MCF 10A (cell line): ENCODE measurements at places on chromosomes 3 and 15. TPM values are rescaled to one million over a fixed set of nuclear protein-coding genes. Genes with fewer than 3 reads are reported as not detected.

PPP4R2 gene
- 86.3 and 105 TPM in 2 replicates for total RNA-seq

- no peak for DNase-seq
- H3K4me3 ChIP-seq, result no peak overlapping the region
- H3K27ac ChIP-seq, result no peak overlapping the region
- H3K27me3 ChIP-seq, result no peaks in the 10 kb centered on the region
Observed at GRCh38 chr3:21067031-21067813, 683.8 kb downstream of the ZNF385D start.

MUC13 gene
- total RNA-seq, result not detected in 2 replicates

UBE2E2 gene
- total RNA-seq, result 64.3 and 69.4 TPM in 2 replicates

DNA sequence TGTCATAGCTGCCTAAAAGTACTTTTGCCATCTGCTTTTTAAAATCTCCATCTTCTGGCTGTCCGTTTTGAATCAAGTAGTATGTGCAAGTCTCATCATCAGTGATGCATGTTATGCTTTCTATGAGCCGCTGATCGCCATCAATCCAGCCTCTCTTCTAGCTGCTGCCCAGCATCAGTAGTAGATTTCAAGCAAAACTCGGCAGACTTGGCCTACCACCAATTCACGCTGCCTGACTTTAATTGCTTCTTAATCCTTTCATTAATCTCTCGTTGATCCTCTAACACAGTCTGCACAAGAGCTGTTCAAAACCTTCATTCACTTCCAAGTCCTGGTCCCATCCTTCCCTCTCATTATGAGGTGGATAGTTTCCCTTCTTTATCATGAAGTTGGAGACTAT, 104.9 kb downstream of the NSUN3 start:
- H3K27me3 ChIP-seq, result no peaks in the 10 kb centered on the region
- no peak overlapping the region for H3K4me3 ChIP-seq
- no peak for DNase-seq
- no peak overlapping the region for H3K27ac ChIP-seq

FETUB gene
- 0.47 TPM in 1 of 2 replicates, not detected in the other for total RNA-seq

DNA sequence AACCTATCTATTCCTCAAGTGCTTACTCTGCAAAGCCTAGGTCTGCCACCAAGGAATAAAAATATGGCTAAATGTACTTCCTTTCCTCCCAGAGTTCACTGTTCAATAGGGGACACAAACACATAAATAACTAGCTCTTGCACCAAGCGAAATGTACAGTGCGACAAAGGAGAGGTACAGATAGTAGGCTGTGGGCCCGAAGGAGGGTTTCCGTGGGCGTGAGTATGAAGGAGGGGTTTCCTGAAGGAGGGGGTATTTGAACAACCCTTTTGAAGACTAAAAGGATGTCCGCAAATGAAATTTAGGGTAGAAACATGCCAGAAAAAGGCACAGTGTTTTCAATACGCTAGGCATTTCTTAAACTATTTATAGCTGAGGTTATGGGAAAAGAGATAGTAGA, 207.9 kb downstream of the LPP start:
- H3K36me3 ChIP-seq, result no peaks in the 10 kb centered on the region
- H3K27me3 ChIP-seq, result no peaks in the 10 kb centered on the region
- DNase-seq, result no peak
- H3K27ac ChIP-seq, result no peak overlapping the region
- peaks cover 6% of the 10 kb centered on the region for H3K4me1 ChIP-seq
- no peak overlapping the region for H3K4me3 ChIP-seq

GRCh38 chr3:144590854-144591253, 619.2 kb downstream of the DIPK2A start:
- peak; percentile 36 for DNase-seq
- no peaks in the 10 kb centered on the region for H3K27me3 ChIP-seq
- H3K27ac ChIP-seq, result no peak overlapping the region
- peaks cover 6% of the 10 kb centered on the region for H3K36me3 ChIP-seq
- H3K4me1 ChIP-seq, result peaks cover 8% of the 10 kb centered on the region

DNA sequence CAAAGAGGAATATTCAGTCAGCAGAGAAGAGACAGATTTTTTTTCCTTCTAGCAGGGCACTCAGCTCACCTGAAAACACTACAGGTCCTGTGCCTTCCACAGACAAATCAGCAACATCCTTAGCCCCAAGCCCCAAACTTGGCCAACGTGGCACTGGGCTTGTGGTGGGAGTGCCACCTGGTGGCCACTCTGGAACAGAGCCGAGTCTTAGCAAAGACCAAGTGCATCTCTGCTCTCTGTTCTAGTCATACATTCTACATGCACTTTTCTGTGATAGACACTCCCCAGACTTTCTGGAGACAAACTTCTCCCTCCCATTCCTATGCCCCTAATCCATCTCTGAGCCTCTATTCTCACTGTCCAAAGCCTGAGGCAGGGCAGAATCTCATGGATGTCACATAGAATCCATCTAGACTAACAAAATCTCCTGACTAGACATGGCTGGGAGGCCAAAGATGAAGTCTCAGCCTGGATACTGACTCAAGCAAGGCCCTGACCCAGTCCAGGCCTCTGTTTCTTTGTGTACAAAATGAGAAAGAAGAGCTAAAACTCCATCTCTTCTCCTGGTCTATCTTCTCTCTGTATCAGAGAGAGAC, 5.1 kb upstream of the SEMA7A start:
- H3K4me1 ChIP-seq, result no peaks in the 10 kb centered on the region
- peak; percentile 77 for DNase-seq

DNA sequence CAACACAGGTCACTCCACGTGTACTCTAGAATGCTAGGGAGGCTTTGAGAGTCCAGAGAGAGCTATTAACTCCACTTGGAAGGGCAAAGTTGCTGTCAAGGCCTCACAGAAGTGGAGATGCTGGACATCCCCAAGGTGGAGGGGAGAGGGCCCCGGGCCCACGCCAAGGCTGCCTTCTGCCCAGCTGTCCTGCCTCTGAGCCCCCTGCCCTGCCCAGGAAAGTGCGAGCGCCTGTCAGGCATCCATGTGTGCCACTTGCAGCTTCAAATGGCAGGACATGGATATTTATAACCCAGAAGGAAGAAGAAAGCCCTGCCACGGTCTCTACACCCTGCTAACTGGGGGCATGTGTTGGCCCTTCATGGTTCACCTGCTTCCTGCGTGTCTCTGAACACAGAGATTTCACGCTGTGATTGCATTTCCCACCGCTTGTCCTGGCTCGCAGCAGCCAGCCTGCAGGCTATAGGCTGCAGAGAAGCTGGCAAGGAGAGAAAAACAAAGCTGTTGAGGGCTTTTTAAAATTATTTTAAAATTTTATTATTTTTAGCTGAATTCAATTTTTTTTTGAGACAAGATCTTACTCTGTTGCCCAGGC, 17.0 kb downstream of the ANKDD1A start:
- no peak overlapping the region for H3K27ac ChIP-seq
- no peak for DNase-seq
- H3K36me3 ChIP-seq, result peaks cover 5% of the 10 kb centered on the region
- H3K4me3 ChIP-seq, result no peak overlapping the region
- H3K27me3 ChIP-seq, result no peaks in the 10 kb centered on the region

GRCh38 chr3:194998417-194998816, 272.5 kb downstream of the XXYLT1 start:
- no peaks in the 10 kb centered on the region for H3K36me3 ChIP-seq
- H3K27me3 ChIP-seq, result peaks cover 11% of the 10 kb centered on the region

NANOGP8 gene
- 0.75 TPM in 1 of 2 replicates, not detected in the other for total RNA-seq

GNB4 gene
- total RNA-seq, result 20.3 and 20.8 TPM in 2 replicates

TNFAIP8L3 gene
- total RNA-seq, result 2.6 and 4.2 TPM in 2 replicates

CYP19A1 gene
- total RNA-seq, result 1.1 TPM in 1 of 2 replicates, not detected in the other

PLSCR2 gene
- not detected in 2 replicates for total RNA-seq

VGLL4 gene
- total RNA-seq, result 31.3 and 31.7 TPM in 2 replicates

PPP1R14D gene
- total RNA-seq, result not detected in 2 replicates

DNA sequence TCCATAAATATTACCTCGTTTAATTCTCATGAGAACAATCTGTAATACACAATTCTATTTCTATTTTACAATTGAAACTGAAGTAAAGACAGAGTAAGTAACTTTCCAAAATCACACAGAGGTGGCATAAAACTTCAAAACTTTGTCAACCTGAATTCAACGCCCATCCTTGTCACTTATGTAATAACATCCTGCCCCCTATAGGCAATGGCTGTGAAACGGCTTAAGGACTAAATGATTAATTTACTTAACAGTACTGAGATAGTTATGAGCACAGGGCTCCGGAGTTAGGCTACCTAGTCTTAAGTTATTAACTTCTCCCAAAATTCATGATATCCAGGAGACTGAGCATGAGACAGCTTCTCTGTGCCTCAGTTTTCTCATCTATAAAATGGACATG, 293.1 kb upstream of the CHRM5 start:
- DNase-seq, result peak; percentile 54
- no peaks in the 10 kb centered on the region for H3K36me3 ChIP-seq
- no peak overlapping the region for H3K27ac ChIP-seq
- H3K4me1 ChIP-seq, result no peaks in the 10 kb centered on the region
- H3K4me3 ChIP-seq, result no peak overlapping the region

DNA sequence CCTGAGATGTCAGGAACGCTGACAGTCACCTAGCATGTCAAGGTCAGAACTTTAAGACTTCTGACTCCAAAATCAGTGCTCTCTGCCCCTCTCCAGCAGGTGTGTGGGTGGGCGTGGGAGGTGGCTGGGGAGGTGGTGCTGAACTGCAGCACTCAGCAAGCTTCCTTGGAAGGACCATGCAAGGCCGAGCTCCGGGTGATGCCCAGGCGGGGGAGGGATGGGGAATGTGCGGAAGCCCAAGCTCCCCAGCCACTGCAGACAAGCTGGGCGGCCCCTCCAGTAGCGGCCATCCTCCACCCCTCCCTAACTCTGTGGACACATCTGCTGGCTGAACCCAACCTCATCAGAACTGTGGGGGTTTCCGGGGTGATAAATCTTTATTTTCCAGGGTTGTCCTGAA, 296.6 kb downstream of the TLE3 start:
- H3K27ac ChIP-seq, result no peak overlapping the region
- no peaks in the 10 kb centered on the region for H3K36me3 ChIP-seq
- no peak overlapping the region for H3K4me3 ChIP-seq
- no peak for DNase-seq

- H3K27ac ChIP-seq, result no peak overlapping the region
- no peaks in the 10 kb centered on the region for H3K4me1 ChIP-seq
- H3K36me3 ChIP-seq, result peaks cover 10% of the 10 kb centered on the region
- DNase-seq, result peak; percentile 22
- no peaks in the 10 kb centered on the region for H3K27me3 ChIP-seq
Observed at GRCh38 chr3:113166719-113167492, 44.5 kb upstream of the BOC start.

DNA sequence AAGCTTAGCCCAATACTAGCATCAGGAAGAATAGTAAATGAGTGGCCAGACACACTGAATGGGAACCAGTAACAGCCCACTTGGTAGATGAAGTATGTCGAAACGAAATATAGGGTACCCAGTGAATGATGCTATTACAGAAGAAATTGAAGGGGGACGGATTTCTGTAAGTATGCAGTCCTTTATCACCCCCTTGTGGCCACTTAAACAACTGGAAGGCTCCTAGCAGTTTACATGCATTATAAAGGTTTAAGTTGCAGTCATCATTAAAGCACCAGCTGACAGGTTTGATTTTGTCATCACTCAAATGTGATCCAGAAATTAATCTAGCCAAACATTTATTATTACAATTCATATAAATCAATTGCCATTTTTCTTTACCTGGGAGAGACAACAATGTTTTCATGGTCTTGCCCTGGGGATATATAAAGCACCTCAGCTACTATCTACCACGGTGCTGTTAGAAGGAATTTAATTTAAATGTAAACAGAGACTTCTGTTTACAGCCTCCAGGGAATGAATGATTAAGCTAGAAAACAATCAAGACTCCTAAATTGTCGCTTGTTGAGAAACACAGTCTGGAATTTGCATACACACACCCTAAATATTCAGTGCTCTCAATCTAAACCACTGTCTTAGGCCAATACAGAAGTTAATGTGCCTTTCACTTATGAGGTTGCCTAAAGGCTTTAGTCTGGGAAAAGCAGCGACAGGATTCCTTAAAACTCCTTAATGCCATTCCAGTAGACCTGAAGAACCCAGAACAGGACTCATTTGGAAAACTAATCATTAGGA, 7.8 kb downstream of the EIF1B start:
- peak; percentile 68 for DNase-seq
- H3K4me1 ChIP-seq, result peaks cover 5% of the 10 kb centered on the region

THPO gene
- total RNA-seq, result not detected in 2 replicates

- H3K27me3 ChIP-seq, result no peaks in the 10 kb centered on the region
- H3K27ac ChIP-seq, result no peak overlapping the region
- no peak for DNase-seq
- no peaks in the 10 kb centered on the region for H3K4me1 ChIP-seq
- H3K36me3 ChIP-seq, result peaks cover 17% of the 10 kb centered on the region
Observed at GRCh38 chr15:100995471-100996430, 76.6 kb downstream of the LRRK1 start.

GRCh38 chr3:42367903-42368302, 42.5 kb downstream of the LYZL4 start:
- H3K36me3 ChIP-seq, result no peaks in the 10 kb centered on the region
- H3K27ac ChIP-seq, result no peak overlapping the region
- no peak overlapping the region for H3K4me3 ChIP-seq
- no peak for DNase-seq
- H3K27me3 ChIP-seq, result no peaks in the 10 kb centered on the region

- no peaks in the 10 kb centered on the region for H3K36me3 ChIP-seq
- H3K27me3 ChIP-seq, result no peaks in the 10 kb centered on the region
- H3K27ac ChIP-seq, result no peak overlapping the region
- peaks cover 6% of the 10 kb centered on the region for H3K4me1 ChIP-seq
- no peak overlapping the region for H3K4me3 ChIP-seq
Observed at GRCh38 chr3:77535116-77535515, 495.2 kb downstream of the ROBO2 start.

DNA sequence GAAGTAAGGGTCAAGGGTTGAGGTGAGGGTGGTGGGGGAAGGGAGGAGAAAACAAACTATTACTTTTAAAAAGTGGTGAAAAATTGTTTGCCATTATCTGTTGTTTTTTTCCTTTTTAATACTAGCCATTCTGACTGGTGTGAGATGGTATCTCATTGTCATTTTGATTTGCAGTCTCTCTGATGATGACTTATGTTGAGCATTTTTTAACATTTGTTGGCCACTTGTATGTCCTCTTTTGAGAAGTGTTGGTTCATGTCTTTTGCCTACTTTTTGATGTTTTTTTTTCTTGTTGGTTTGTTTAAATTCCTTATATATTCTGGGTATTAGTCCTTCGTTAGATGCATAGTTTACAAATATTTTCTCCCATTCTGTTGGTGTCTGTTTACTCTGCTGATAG, 185.9 kb upstream of the ANKRD28 start:
- H3K27ac ChIP-seq, result peak overlapping the region; percentile 96
- no peaks in the 10 kb centered on the region for H3K36me3 ChIP-seq
- H3K27me3 ChIP-seq, result no peaks in the 10 kb centered on the region
- H3K4me3 ChIP-seq, result peak overlapping the region; percentile 69

GRCh38 chr3:189236352-189236751, 64.6 kb downstream of the TPRG1 start:
- no peaks in the 10 kb centered on the region for H3K27me3 ChIP-seq
- H3K4me1 ChIP-seq, result no peaks in the 10 kb centered on the region
- H3K36me3 ChIP-seq, result no peaks in the 10 kb centered on the region

DNA sequence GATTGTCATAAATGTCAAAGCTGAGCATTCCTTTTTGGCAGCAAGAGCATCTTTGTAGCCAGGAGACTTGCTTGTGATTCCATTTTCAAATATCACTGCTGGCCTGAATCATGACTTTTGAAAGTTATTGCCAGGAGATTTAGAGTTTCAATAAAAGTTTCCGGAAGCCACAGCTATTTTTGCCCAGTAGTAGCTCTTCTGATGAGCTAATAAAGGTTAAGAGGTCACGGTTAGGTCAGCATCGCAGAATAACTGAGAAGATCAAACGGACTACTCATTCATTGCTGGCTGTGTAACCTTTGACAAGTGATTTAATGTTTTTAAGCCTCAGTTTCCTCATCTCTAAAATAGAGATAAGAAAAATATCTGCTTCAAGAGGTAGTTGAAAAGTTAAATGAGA, 105.1 kb upstream of the ETV5 start:
- no peaks in the 10 kb centered on the region for H3K36me3 ChIP-seq
- DNase-seq, result no peak
- no peak overlapping the region for H3K27ac ChIP-seq

ATOSA gene
- 21.3 and 27.6 TPM in 2 replicates for total RNA-seq
